ENCODE measurements at places on chromosomes 7 and 10.
A peak's percentile ranks its signal among the peaks of the same experiment; 100 is the strongest.

DNA sequence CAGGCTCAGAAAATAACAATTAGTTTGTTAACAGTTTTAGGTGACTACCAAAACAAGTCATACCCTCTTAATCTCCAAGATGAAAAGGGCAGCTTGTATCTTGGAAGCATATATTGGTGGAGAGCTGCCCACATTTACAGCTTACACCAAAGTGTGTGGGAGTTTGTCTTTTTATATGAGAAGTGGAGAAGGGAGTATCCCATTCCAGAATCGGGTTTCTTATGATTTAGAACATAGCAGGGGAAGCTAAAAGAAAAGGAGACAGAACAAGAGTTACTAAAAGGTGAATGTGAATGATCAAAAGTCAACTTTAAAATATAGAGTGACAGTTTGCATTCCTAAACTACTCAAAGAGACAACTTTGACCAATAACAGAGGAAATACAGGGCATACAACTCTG, 338.6 kb upstream of the VWC2 start:
- DNase-seq, result no peak

GRCh38 chr7:79452032-79452494, 1.4 kb downstream of the MAGI2 start:
- peak; percentile 77 for DNase-seq

DNA sequence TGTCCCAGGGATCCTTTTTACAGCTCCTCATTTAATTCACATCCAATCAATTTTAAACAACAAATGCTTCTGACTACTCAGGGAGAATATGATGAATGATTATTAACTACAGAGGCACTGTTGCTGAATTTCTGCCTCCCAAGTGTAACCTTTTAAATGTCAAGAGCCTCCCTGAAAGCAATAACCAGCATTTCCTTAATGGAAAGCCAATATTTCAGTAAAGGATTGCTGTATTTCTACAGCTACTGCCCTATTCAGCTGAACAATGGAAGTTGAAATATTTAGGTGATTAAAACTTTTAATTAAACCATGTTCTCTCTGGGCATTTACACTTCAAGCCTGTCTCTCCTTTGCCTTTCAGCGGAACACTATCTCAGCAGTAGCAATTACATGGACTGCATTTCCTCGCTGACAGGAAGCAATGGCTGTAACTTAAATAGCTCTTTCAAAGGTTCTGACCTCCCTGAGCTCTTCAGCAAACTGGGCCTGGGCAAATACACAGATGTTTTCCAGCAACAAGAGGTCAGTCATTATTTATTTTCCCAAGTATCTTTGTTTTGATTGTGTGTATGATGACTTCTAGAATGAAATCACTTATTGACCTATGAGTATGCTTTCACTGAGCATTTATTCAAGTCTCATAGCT, 304.7 kb downstream of the BICC1 start:
- no peak for DNase-seq

GRCh38 chr7:158246272-158246959, 341.2 kb downstream of the PTPRN2 start:
- DNase-seq, result no peak

- DNase-seq, result no peak
Observed at GRCh38 chr7:20642166-20642565, 26.7 kb downstream of the ABCB5 start.

GRCh38 chr7:74457007-74457406, 3.3 kb downstream of the GTF2IRD1 start:
- no peak for DNase-seq

DNA sequence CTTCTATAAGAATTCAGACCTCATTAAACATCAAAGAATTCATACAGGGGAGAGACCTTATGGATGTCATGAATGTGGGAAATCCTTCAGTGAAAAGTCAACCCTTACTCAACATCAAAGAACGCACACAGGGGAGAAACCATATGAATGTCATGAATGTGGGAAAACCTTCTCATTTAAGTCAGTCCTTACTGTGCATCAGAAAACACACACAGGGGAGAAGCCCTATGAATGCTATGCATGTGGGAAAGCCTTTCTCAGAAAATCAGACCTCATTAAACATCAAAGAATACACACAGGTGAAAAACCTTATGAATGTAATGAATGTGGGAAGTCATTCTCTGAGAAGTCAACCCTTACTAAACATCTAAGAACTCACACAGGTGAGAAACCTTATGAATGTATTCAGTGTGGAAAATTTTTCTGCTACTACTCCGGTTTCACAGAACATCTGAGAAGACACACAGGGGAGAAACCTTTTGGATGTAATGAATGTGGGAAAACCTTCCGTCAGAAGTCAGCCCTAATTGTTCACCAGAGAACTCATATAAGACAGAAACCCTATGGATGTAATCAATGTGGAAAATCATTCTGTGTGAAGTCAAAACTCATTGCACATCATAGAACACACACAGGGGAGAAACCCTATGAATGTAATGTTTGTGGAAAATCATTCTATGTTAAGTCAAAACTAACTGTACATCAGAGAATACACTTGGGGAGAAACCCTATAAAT, 24.1 kb downstream of the ZNF37A start:
- no peak for DNase-seq

DNA sequence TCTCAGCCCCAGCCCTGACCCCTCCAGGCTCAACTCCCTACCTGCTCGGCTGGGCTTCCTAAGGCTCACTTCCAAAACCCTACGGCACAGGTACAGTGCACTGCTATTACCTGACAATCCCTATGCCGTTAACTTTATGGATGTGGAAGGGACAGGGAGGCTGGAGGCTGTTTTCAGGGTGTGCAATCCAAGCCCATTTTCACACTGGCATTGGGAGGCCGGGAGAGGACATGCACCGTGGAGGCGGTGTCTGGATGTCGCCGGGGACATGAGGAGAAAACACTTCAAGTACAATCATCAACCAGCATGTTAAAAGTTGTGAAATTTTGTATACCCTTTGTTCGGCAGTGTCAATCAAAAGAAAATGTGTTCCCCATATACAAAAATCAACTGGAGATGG, 80.1 kb downstream of the MAD1L1 start:
- DNase-seq, result no peak

GRCh38 chr10:48494611-48495010, 110.3 kb downstream of the ARHGAP22 start:
- DNase-seq, result no peak

DNA sequence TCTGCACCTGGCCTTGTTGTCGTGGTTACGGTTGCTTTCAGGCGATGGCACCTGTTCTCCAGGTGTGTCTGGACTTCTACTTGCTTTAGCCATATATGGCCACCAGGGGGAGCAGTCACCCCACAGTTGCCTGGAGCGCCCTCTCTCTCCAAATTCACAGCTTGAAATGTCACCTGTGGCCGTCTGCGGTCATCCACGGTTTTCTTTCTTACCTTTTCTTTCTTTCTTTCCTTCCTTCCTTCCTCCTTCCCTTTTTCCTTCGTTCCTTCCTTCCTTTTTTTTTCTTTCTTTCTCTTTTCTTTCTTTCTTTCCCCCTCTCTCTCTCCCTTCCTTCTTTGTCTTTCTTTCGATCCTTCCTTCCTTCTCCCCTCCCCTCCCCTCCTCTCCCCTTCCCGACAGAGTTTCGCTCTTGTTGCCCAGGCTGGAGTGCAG, 150.5 kb upstream of the VKORC1L1 start:
- DNase-seq, result peak; percentile 54

GRCh38 chr7:130274983-130275591, 8.4 kb downstream of the CPA2 start:
- no peak for DNase-seq

DNA sequence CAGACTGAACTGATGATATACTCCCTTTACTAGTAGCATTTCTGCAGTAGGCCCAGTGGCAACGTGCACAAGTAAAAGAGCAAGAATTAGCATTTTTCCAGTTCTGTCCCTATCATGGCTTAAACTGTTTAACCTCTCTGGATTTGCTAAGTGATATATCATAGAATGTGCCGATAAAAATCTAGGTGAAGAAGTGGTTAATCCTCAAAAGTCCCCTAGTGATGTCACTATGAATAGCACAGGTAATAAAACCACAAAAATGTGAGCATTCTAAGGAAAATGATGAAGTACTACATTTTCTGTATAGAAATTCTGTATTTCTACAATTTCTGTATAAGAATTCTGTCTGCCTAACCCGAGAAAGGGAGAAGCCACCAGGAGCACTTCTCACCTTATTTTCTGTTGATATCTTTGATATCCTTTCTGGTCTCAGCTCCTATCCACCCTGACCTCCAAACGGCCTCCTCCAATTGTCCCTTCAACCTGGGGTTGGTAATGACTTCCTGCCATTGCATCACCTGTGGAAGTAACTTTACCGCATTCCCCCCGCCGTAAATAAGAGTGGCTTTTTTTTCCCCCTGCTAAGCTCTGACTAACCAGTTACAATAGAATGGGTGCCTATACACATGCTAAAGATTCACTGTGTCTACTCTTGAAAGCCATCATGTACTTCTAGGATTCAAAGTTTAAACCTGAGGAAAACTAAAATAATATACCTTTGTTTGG, 155.9 kb upstream of the ASAH2 start:
- no peak for DNase-seq

- no peak for DNase-seq
Observed at GRCh38 chr7:151840088-151840910, 36.6 kb downstream of the PRKAG2 start.

- no peak for DNase-seq
Observed at GRCh38 chr10:7436490-7437100, 25.8 kb upstream of the SFMBT2 start.

DNA sequence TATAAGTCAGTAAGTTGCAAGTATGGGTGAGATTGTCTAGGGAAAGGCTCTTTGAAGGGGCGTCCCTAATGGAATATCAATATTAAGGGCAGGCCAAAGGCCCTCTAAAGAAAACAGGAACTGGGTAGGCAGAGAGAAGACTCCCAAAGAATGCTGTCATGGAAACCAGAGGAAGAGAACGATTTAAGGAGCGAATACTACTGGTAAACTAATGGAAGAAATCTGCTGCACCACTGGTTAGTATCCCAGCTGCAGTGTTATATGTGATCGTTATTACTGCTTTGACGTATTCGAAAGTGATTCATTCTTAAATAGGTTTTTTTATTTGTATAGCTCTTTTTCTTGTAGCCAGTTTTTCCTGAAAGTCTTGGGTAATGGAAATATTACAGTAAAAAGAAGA, 1.3 kb downstream of the CASP2 start:
- DNase-seq, result no peak

GRCh38 chr10:35378541-35379210, 42.4 kb downstream of the CCNY start:
- no peak for DNase-seq

DNA sequence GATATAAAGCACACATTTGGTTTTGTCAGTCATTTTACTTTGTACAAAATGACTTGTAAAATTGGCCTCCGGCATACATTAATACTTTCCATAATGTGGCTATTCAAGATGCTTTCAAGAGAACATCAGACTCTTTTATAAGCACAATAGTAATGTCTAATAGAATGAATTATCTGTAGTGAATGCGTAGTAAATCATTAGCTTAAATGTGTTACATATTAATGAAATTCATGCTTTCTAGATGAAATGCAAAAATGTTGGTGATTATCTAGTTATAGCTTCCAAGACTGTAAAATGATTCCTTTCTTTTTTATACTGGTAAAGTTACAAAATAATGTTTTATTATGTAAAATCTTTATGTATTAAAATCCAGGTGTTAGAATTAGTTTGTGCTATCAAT, 144.0 kb downstream of the BBS9 start:
- no peak for DNase-seq

DNA sequence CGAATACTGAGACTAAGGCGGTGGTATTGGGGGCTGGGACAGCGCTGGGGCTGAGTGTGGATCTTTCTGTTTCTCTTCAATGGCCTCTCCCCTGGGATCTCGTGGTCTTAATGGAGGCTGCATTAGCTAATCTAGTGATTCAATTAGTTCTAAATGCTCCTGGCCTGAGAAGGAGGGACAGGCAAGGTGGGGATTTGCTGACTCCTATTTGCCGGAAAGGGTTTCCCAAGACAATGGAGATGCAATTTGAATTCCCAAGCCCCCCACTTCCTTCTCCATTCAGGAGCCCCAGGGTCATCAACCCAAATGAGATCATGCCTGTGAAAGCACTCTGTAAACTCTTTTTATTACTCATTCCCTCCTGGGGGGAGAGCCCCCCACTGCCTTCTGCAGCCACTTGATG, 111.7 kb upstream of the PLXNA4 start:
- DNase-seq, result no peak

- DNase-seq, result no peak
Observed at GRCh38 chr7:121078701-121079227, 90.3 kb downstream of the CPED1 start.

GRCh38 chr10:29926693-29927048, 132.7 kb downstream of the JCAD start:
- peak; percentile 40 for DNase-seq

- DNase-seq, result no peak
Observed at GRCh38 chr7:151109094-151110048, 23.1 kb downstream of the AGAP3 start.

DNA sequence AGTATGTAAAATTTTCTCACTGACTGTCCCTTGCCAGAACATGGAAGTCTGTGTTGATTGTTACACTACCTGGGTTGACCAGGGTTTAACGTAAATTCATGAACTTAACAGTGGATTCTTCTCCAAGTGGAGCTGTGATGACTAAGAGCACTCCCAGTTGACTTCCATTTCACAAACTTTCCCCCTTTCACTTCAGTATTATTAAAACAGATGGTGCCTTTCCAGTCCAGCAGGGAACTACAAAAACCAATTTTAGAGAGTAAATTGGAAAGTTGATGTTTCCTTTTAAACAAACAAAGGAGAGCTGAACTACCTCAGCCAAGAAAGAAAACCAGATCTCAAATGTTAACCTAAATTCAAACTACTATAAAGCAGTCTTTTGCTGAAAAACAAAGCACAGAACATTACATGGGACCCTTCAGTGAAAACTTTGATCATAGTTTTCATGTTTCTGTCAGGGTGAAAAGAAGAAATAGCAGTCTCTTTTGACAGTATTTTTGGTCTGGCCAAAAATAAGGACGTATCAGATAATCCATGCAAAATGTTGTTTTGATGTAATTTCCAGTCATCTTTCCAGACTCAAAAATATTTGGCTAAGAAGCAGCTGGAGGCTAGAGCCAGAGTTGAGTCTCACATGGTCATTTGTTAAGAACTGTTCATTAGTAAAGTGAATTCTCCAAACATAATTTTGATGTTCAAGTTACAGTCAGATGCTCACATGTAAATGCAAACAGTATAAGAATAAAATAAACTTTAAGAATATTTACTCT, 479.9 kb upstream of the AKR1E2 start:
- DNase-seq, result no peak

DNA sequence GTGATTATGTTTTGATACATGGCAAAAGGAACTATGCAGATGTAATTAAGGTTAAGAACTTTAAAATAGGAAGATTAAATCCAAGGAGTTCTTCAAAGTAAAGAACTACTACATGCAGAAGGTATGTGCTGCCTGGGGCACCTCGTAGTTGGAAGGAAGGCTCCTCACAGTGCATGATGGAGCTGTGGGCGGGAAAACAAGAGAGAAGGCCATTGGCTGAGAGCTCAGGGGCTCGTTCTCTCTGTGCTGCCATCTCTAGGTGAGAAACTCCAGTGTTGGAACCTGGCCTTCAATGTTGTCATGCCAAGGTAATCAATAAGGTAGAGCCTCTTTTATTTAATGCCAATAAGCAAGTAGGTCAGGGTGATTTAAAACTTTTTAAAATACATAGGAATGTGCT, 391.4 kb upstream of the ETV1 start:
- no peak for DNase-seq
